ENCODE measurements at places on chromosomes 16 and 17.
A peak's percentile ranks its signal among the peaks of the same experiment; 100 is the strongest.

GRCh38 chr17:38568274-38568673 lies 37.5 kb downstream of the SRCIN1 start:
- no peak for DNase-seq

DNA sequence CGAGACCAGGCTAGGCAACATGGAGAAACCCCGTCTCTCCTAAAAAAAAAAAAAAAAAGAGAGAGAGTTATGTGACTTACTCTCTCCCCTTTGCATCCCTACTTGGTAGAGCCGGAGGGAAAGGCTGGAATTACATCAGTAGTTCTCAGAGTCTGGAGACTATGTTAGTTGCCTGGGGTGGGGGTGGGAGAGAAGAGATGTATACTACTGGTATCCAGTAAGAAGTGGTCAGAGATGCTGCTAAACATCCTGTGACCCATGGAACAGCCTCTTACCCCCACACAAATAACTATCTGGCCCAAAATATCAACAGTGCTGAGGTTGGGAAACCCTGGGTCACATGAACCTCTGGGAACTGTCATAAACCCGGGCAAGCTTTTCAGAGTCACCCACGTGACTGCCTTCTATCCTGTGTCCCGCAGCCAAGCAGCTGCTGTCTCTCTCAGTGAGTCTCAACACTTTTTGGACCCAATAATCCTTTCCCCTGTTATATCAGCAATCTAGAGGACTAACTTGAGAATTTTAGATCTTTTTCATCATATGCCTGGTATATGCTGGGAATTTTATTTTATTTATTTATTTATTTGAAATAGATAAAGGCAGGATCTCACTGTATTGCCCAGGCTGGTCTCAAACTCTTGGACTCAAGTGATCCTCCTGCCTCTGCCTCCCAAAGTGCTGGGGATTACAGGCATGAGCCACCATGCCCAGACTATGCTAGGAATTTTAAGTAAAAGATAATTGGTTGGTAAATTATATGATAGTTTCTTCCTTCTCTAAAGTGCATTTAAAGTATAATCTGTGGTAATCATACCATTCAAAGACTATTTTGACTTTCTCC lies 8.7 kb downstream of the EIF1 start:
- DNase-seq = peak; percentile 68

DNA sequence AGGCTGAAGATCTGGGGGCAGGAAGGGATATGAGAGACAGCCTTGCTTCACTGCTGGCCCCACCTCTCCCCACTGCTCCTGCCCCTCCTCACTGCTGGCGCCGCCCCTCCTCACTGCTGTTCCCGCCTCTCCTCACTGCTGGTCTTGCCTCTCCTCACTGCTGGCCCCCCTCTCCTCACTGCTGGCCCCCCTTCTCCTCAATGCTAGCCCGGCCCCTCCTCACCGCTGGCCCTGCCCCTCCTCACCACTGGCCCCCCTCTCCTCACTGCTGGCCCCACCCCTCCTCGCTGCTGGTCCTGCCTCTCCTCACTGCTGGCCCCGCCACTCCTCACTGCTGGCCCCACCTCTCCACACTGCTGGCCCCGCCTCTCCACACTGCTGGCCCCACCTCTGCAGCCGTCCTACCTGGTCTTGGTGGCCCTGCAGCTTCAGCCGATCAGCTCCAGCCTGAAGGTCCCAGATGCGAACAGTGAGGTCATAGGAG lies 9.5 kb upstream of the PAM16 start:
- DNase-seq = peak; percentile 44

DNA sequence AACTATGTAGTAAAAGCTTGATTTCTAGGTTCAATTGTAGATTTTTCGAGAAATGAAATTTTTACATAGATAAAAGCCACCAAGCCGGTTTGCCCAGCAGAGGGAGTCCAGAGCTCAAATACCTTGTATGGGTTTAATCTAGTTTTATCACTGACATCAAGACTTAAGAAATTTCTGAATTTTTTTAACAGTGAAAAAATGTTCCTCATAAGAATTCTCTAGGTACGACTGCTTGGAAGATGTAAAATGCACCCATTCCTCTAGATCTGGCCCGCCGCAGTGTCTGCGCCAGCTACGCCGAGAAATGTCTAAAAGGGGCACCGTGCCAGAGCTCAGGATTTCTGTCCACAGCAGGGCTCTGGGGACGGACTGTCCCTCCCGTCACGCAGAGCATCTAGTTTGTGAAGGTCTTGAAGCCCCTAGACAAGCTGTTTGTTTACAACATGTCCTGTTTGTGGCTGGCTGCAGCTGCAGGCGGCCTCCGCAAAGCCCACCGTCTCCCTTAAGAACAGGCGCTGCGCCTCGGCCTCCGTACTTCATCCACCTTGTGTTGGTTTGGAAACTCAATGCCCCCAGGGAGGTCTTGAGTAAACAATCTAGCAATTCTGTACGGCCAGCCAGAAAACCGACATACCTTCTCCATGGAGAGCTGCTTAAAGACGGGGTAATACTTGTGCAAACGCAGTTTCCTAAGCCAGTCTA lies 24.8 kb downstream of the MAP1LC3B start:
- DNase-seq = peak; percentile 73

GRCh38 chr16:85417156-85417860 lies 195.8 kb upstream of the GSE1 start:
- no peak for DNase-seq

DNA sequence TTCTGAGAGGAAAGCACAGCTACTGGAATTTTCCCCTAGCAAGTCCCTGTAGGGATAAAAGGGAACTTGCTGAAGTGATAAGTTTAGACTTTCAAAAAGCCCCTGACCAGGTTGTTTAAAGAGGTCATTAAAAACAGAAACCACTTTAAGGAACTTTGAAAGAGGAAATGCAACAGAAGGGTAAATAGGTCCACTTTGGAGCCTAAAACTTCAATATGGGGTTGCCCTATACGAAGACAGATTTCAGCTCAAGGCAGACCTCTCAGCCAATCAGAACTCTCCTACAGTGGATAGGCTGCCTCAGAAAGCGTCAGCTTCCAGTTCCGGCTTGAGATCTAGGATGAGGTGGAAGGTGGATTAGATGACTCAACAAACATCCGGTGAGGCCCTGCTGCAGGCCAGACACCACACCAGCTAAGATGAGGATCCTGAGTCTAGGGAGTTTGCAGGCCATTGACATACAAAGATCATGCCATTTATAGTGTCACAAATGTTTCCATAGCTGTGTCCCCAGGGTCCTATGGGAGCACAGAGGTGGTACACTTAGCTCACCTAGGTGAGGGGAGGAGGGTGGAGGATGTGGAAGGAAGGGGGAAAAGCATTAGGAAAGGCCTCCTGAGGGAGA lies 7.9 kb upstream of the MFSD6L start:
- DNase-seq = peak; percentile 29

GRCh38 chr16:73228649-73229048 lies 180.7 kb upstream of the ZFHX3 start:
- DNase-seq = no peak

GRCh38 chr17:75509528-75510258 lies 5.6 kb downstream of the CASKIN2 start:
- DNase-seq = no peak

- peak; percentile 89 for DNase-seq
Observed at GRCh38 chr17:40290629-40291280, 3.1 kb downstream of the CDC6 start.

- DNase-seq = no peak
Observed at GRCh38 chr16:54060599-54061421, 225.8 kb downstream of the IRX3 start.

DNA sequence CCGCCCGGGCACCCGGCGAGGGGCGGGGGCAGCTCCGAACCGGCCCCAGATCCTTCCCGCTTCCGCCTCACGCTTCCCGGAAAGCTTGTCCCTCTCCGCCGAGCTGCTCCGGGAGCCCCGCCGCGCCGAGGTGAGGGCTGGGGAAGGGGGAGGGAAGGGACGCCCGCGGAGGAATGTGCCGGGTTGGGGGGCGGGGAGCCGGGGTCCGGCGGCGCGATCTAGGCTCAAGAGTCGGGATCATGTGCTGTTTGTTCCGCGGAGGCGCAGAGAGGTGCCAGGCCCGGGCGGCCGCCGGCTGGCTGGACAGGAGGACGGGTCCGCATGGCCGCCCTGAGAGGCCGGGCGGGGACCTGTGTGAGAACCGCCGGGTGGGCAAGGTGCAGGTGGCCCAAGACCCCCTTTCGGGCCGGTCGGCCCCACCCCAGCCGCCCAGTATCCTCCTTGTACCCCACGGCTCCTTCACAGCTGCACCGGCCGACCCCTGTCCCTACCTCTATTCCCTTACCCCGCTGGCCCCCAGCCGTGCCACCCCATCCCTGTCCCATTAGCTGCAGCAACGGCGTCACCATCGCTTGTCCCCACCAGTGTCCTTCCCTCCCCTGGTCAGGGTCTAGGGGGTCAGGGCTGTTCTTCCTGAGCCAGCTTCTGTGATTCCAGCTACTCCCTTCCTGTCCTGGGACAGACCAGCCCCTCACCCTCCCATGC lies 429 bp downstream of the KIF1C start:
- peak; percentile 51 for DNase-seq

DNA sequence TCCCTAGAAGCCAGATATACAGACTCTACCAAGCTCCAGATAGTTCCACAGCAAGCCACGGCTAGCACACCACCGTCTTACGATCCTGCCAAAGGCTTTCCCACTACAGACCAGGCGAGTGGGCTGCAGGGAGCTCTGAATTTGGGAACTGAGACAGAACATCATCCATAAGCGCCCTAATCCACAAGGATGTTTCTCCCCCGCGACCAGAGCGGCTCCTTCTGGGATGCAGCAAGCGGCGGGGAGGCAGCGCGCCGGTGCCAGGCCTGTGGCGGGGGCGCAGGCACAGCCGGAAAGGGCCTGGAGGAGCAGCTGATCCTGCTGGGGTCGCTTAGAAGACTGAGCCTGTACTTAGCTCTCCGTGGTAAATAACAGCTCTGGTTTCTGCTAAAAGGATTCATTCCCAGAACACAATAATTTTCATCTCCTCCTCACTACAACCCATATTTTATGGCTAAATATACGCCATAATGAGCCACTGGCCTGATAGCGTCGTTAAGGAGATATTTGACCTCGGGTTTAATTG lies 16.2 kb upstream of the FOXF1 start:
- no peak for DNase-seq

- no peak for DNase-seq
Observed at GRCh38 chr17:9148905-9149525, 127.7 kb downstream of the NTN1 start.

- no peak for DNase-seq
Observed at GRCh38 chr17:31488982-31489294, 97.5 kb downstream of the RAB11FIP4 start.

- DNase-seq = no peak
Observed at GRCh38 chr17:81556863-81557262, 4.7 kb upstream of the FAAP100 start.

DNA sequence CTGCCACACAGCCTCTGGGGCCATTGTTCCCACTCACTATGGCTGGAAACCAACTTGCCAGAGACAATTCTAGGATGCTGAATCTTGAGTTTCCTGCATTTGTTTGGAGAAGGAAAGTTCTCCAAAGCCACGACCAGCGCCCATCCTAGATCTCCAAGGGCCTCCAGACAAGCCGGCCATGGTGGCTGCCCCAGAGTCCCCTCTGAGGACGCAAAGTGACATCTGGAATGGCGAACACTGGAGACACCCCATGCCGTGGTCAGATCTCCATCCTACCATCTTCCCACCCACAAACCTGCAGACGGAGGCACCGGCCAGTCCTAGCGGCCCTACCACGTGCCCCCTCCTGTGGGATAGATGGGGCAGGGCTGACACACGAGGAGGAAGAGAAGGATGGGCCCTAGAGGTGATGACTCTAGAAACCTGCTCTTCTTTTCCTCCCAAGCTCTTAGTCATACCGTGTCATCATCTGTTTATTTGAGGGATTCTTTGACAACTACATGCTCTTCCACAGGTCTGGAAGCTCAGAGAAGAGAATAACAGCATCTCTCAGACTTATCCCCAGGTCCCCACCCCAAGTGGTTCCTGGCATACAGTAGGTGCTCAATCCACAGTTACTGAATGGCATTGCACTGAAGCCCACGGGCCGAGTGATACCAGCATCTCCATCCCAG lies 71.3 kb downstream of the MYH11 start:
- DNase-seq = no peak

DNA sequence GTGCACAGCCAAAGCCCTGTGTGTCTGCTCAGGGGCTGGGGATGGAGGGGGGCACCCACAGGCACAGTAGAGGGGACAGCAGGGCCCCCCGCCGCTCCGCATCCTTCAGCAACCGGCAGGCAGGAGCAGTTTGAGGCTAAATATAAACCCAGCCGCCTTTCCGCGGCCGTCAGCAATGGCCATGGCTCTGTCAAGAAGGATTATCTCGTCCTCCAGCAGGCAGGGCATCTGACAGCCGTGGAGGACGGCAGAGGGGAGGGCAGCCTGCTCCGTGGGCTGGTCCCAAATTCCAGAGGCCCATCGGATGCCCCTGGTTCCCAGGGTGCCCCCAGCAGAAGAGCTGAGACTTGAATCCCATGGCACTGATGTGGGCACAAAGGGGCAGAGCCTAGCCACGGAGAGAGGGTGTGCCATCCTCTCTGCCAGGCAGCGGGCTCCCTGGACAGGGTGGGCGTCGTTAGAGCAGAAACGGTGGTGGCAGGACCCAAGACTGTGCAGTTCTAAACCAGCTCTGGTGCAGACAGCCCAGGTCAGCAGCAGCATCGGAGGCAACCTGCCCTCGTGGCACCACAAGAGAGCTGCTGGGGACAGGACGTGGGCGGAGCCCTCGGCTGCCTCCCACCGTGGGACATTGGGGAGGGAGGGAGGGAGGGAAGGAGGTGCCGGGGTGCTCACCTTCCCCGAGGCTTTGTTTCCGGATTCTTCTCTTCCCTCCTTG lies 198.8 kb upstream of the CIBAR2 start:
- peak; percentile 67 for DNase-seq

GRCh38 chr17:28916302-28916934 lies 13.5 kb upstream of the DHRS13 start:
- peak; percentile 72 for DNase-seq

DNA sequence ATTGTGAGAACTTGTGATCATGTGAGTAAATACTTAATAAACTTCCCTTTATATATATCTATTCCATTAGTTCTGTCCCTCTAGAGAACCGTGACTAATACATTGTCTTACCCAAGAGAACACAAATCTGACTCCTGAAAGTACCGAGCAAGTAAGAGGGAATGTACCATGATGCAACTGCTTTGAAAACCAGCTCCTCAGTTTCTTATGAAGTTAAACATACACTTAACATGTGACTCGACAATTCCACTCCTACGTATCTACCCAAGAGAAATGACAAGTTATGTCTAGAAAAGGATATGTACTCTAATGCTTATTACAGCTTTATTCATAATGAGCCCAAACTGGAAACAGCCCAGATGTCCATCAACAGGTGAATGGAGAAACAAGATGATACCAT lies 8.8 kb upstream of the GJD3 start:
- DNase-seq = no peak

DNA sequence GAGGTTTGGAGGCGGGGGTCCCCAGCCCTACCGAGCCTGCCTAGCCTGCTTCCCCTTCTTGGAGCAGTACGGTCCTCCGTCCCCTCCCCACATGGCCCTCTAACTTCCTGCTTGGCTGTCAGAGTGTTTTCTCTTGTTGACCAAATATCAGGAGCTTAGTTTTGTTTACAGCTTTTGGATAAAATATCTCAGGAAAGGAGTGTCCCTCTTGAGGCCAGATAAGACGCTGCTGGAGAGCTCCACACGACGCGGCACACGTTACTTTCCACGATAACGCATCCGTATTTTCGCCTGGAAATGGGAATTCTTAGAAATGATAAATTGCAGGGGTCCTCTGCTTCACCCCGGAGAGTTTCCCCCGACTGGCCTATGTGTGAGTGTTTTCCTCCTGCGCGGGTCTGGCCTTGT lies 182.9 kb downstream of the MAF start:
- peak; percentile 37 for DNase-seq

Data from hematopoietic multipotent progenitor cell treated with erythropoietin and hydrocortisone succinate and interleukin-3 and kit ligand, for 4 days (in vitro differentiated cells).